ENCODE measurements at places on chromosomes 13 and 19.

DNA sequence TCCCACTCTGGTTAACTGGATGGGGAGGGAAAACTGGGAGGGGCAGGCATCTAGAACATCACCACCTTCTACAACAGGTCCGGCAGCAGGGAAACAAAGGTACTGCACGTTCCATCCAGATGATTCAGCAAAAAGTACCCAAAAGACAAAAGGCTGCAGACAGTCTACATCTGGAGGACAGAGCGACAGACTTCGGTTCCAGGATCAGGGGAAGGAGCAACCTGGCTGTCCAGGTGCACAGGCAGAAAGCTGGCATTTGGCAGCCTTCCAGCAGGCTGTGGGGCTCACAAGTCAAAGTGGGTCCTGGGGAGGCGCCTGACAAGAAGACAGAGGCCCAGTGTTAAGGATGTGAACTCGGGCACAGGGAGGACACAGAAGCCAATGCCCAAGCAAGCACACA is 202.9 kb downstream of the SUCLA2 start:
- DNase-seq = no peak

- no peak for DNase-seq
Measured at GRCh38 chr13:105395041-105395440, 1140.4 kb downstream of the EFNB2 start.

DNA sequence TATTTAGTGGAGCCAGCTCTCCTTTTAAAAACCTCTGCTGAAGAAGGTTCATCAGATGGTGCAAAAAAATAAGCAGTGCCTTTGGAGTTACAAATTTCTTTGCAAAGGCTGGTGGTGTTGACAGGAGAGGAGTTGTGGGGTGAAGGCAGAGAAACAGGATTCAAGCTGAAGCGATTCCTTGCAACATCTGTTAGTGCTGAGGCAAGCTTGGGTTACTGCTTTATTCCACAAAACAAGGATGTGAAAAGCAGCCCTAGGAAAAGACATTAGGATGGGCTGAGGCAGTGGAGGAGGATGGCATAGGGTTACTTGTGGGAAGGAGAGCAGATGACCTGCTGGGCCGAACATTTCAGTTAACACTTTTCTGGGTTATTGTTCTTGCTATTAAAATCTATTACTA is 390.7 kb downstream of the DLEU7 start:
- DNase-seq = no peak

GRCh38 chr13:51260154-51260553 is 38.0 kb downstream of the FAM124A start:
- no peak for DNase-seq

Measured in stimulated activated CD4-positive, alpha-beta T cell treated with anti-CD3 and anti-CD28 coated beads, Interleukin-15, amount 100 ng/mL, for 1 hour (primary cell).